AG10803 (cell line): ENCODE measurements at places on chromosomes 2 and 18.

DNA sequence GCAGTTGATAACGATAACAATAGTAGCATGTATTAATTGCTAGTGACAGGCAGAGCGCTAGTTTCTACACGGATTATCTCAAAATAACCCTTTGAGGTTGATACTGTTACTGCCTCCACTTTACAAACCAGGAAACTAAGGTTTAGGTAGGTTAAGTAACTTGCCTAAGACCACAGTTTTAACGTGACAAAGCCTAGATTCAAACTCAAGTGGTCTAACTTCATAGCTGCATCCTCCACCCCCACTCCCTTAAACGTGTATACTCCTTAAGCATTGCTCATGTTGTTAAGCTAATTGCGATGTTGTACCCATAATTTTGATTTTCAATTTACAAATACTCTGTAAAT, 1.2 kb downstream of the ME2 start:
- DNase-seq: no peak

- no peak for DNase-seq
These were observed 27.6 kb upstream of the NEMP2 start for GRCh38 chr2:190562121-190562520.

GRCh38 chr2:133511679-133512078, 56.6 kb downstream of the NCKAP5 start:
- no peak for DNase-seq

DNA sequence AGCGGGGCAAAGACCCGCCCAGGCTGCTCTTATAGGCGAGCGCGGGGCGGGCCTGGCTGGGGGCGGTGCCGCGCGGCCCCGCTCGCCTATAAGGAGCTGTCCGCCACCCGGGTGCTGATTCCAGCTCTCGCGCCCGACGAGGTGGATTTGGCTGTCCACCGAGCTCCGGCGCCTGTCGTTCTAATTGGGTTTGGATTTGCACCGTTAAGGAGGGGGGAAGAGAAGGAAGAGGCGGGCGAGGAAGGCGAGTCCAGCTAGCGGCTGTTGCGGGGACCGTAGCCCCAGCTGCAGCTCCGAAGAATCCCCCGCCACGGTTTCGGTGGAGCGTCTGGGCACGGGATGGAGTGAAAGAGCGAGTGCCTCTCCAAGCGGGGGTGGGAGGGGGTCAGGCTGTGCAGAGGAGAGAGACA, at the start of gene CNTNAP5:
CNTNAP5 (plus strand) TSS at position 117 of the 410 bp plus-strand sequence. CDS start 364 bp downstream, outside the sequence.
- no peak for DNase-seq

DNA sequence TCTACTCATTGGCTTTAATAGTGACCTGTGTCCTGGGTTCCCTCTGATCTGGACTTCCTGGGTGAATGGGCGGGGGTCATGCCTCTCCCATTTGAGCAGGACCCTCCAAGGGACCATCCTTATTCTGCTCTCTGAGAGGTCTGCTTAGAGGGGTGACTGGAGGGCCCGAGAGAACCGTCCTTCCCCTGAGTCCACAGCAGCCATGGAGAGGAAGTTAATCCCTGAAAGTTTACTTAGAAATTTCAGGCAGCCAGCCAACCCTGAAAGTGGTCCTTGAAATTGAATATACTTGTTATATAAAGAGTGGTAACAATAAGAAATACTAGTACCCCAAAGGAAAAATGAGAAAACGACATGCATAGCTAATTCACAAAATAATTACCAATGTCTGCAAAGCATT, 226.1 kb downstream of the DYSF start:
- DNase-seq: no peak

DNA sequence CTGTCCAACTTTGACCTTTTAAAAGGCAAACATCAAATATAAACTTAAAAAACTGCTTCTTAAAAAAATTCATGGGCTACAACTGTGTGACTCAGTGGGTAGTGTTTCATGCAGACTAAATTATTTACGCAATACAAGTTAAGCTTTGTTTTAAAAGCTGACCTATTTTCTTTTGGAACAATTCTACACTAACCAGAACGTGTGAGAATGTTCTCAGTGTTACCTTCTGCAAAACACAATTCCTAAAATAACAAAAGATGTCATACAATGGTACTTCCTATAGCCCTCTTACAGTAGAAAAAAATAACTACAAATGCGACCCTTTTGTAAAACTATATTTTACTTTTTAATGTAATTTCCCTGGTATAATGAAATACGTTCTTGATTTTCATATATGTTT, 793.8 kb upstream of the FSHR start:
- DNase-seq: no peak

GRCh38 chr2:205680067-205680466, 2.2 kb upstream of the NRP2 start:
- peak; percentile 87 for DNase-seq

DNA sequence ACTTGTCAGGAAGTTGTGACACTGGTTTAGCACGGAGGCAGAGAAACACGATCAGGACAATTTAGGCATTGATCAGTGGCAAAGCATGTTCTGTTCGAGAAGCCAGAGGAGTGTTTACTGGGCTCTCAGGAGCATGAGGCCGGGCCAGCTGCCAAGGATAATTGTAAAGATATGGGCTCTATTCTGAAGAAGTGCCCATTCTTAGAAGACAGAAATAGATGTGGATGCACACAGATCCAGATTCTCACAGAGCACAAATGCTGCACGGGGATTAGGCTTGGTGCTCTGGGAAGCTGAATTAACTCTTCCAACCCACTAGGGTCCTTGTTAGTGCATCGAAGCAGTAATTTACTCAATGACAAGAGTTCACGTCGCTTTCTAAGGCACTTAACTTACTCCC, 16.2 kb downstream of the AFF3 start:
- DNase-seq: no peak

- DNase-seq: no peak
These were observed 668.5 kb downstream of the TSN start for GRCh38 chr2:122423934-122424333.

DNA sequence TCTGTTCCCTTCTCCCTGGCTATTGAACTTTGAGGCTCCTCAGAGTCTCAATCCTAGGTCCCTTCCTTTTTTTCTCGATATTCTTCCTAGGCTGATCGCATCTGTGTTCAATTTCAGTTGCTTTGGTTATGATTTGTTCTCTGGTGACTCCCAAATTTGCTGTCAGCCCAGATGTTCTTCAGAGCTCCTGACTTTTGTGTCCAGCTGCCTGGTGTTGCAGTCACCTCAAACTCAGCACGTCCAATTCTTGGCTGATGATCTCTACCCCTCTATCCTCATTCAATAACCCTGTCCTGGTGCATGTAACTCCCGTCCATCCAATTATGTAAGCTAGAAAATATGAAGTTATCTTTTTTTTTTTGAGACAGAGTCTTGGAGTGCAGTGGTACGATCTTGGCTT, 31.4 kb downstream of the DIS3L2 start:
- peak; percentile 13 for DNase-seq

GRCh38 chr18:21053127-21053526, 58.5 kb downstream of the ROCK1 start:
- peak; percentile 96 for DNase-seq

DNA sequence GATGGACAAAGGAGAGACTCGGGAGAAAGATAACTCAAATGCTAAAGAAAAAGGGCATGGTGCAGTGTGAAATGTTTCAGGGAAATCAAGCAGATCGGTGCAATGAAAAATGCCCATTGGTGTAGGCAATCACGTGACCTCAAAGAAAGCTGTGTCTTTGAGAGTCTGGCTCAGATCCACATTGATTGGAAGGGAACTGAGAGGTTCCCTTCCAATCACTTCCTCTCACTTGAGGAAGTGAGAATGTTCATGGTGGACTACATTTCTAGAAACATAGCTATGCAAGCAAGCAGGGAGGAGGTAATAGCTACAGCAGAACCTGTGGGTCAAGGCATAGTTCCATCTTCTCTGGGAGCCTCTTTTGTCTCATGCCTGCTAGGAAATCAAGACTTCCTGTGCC, 187.4 kb downstream of the LPIN1 start:
- no peak for DNase-seq

- peak; percentile 8 for DNase-seq
These were observed 244.7 kb upstream of the MMADHC start for GRCh38 chr2:149832324-149832723.

- DNase-seq: no peak
These were observed 1677.0 kb upstream of the LRRTM1 start for GRCh38 chr2:81981585-81981984.

DNA sequence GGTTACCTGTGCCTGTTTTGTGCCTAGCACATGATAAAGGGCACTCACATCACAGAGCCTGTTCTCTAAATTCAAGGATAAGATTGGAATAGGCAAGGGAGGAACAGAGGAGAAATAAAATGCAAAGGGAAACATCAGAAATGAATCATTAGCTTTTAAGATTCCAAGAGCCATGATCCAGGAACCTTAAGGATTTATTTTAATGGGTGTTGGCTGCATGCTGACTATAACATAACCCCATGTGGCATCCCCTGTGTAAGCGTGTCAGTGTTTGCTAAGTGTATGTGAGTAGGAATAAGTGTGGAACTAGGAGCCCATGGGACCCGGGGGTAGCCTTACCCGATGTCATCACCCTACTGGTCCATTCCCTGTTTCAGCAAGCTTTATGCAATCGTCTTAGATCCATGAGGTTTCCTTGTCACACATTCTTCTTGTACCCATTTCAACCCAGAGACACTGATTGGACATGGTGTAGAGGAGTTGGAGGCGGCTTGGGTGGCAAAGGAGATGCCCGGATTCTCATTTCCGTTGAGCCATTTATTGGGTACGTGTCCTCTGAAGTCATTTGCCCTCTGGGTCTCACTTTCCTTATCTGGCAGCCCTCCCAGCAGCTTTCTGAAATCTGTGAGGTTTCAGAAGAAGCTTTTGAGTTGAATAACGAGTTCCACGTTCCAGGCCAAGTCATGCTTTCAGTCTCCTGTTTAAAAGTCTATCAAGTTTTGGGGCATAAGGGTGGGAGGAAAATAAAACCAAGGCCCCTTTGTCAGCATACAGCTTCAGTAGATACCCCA, 117.0 kb downstream of the MGAT5 start:
- peak; percentile 46 for DNase-seq

GRCh38 chr2:163735685-163736432, at the start of gene FIGN:
TSS of gene FIGN (minus strand) at chr2:163736008. CDS start at chr2:163734927, 1,081 bp downstream.
- peak; percentile 92 for DNase-seq

GRCh38 chr2:88258208-88258607, 88.1 kb downstream of the THNSL2 start:
- DNase-seq: no peak
